Activated CD8-positive, alpha-beta memory T cell treated with anti-CD3 and anti-CD28 coated beads for 1 hour (primary cell): ENCODE measurements at places on chromosomes 5 and 9.

DNA sequence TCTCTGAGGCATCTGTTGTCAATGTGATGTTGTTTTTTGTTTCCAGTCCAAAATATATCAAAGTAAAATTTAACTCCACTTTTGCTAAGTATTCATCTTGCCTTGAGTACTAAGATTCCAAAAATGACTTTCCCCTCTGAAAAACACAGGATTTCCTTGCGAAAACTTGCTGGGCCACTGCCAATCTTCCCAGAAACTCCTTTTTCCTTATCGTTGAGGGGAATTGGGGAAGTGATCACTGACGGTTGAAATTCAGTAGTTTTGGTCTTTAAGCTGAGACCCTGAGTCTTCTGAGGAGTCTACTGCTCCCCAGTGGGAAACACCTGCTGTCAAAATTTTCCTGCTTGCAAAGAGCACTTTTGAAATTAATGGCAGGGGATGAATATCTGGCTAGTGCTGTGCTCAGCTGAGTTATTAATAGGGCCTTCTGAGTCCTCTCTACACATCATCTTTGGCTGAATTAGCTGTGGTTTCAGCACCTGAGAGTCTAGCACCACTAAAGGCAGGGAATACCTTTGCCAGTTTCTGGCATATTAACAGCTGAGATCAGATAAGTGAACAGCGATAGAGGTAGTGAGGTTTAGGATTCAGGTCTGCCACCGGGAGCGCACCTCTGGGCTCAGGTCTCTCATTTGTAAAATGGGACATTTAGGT lies 18.0 kb downstream of the TLR4 start:
- DNase-seq: no peak

DNA sequence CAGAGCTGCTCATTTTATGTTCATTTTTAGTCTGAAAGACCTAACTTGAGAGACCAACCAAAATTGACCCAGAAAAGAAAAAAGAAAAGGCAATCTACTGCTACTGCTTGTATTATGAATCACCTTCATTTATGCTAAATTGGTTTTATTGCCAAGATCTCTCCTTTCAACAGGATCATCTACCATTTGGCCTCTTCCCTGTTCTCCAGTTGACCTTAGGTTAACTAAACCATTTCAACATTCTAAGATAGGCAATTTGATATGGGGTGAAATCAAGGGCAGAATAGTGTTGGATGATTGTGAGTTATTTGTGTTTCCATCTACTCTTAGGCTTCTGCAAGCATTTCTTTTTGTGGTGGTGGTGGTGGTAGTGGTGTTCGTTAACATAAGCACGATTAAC lies 48.3 kb upstream of the POU4F3 start:
- no peak for DNase-seq

- no peak for DNase-seq
These were observed 59.5 kb downstream of the MVB12B start for GRCh38 chr9:126386088-126386487.

GRCh38 chr9:107975426-107976010 lies 485.9 kb upstream of the KLF4 start:
- DNase-seq: no peak

DNA sequence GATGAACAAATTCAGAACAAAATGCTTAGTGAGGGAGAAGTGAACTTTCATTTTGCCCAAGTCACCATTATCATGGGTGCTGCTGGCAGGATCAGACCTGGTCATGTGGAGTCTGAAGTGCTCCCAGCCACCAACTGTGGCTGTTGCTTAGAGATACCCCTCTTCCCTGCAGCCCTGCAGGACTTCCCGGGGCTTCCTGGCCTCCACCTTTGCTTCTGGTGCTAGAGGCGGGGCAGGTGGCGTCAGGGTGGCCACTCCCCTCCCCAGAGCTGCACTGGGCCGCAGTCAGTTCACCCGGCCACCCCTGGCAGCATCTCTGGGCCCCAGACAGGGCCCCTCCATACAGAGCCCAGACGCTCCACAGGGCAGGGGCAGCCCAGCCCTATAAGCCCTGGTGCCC lies 30.0 kb upstream of the SLC12A7 start:
- DNase-seq: no peak
